ENCODE measurements at places on chromosomes 1 and 21.
A peak's percentile ranks its signal among the peaks of the same experiment; 100 is the strongest.

DNA sequence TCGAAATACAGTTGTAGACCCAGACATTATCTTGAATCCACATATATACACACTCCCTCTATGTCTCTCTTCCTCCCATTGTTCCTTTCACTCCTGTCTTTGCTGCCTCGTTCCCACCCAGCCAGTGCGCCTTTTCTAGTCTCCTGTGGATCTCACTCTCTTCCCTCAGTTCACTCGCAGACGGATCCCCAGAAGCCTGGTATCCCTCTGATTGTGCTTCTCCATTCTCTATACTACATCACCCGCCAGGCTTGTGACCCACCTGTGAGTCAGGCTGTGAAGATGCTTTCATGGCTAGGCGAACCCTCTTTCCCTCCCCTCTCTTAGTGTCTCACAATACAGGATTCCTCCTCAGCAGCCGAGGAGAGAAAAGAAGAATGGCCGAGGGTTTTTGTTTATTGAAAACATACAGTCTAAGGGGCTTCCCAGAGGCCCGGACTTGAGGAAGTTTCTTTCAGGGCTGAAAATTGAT, 1.5 kb downstream of the HCN3 start:
- DNase-seq: no peak

- no peak for DNase-seq
Observed at GRCh38 chr1:34982820-34983376, 2.2 kb downstream of the TMEM35B start.

DNA sequence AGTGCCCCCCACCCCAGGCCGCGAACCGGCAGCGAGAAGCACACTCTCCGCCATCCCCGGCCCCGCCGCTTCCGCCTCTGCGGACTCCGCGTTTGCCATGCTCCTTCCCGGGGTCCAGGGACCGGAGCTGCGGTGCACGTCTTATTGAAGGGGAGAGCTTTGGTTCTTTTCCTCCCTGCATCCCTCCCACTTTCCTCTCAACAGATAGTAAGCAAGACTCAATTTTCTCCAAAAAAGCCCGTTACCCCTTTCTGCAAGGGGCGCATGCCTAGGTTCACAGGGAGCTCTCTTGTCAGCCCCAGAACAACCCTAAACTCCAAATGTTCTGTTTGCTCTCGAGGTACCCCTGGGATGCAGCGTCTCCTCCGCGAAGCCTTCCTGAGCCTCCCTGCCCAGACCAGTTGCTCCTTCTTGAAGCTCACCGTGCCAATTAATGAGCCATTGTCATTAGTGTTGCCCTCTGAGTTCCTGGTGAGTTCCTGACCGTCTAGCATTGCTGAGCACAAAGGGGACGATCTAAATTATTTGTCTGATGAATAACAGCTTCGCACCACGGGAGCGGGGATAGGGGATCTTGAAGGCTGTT, 8.1 kb downstream of the FOXD3 start:
- no peak for DNase-seq

DNA sequence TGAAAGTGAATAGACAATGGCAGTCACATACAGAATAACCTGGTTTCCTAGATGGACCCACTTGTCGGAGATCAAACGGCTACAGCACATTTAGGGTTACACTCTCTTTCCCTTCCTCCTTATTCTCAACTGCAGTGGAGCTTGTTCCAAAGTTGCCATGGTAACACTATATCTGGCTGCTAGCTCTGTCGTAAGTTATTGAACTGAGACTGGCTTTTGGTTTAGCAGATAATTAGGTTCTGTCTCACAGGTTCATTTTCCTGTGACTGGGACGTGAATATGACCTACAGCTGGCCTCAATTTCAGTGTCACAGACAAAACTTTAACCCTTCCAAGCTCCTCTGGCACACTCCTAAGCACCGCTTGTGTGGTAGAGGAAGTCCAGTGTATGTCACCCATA, 875.8 kb downstream of the USP25 start:
- DNase-seq: no peak

- no peak for DNase-seq
Observed at GRCh38 chr1:84634536-84635205, 55.6 kb downstream of the SSX2IP start.

GRCh38 chr1:222394224-222394623, 153.7 kb downstream of the HHIPL2 start:
- DNase-seq: no peak

- no peak for DNase-seq
Observed at GRCh38 chr21:20266441-20266710, 731.8 kb upstream of the NCAM2 start.

DNA sequence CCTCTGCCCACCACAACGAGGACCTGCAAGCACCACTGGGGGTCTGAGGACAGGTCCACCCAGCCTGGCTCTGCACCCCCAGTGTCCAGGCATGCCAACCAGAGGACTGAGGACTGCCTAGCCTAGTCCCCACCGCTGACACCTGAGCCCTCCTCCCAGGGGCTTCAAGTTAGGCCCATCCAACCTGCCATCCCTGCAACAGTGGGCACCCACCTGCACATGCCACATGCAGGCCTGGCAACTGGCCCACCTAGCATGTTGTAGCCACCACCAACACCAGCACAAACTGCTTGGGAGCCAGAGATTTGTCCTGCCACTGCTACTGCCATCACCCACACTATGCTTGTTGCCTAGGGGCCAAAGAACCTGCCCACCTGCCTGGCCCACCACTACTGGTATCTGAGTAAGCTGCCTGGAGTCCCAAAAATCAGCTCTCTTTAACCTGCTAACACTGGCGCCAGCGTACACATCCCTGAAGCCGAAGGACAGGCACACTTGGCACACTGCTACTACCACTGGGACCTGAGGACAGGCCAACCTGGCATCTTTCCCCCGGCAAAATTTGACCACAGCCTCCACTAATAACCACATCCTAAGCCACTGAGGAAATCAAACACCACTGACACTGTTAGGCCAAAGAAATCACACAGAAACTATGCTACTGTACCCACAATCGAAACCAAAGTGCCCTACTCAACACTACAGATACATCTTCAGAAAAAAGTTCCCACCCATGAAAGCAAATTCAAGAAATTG, 61.5 kb downstream of the PSMG1 start:
- DNase-seq: no peak

GRCh38 chr1:231778009-231778719, 151.6 kb downstream of the DISC1 start:
- DNase-seq: peak; percentile 79

GRCh38 chr1:17419626-17420328, 19.7 kb downstream of the RCC2 start:
- DNase-seq: no peak

GRCh38 chr21:35050348-35051286, 1.5 kb upstream of the RUNX1 start:
- no peak for DNase-seq

DNA sequence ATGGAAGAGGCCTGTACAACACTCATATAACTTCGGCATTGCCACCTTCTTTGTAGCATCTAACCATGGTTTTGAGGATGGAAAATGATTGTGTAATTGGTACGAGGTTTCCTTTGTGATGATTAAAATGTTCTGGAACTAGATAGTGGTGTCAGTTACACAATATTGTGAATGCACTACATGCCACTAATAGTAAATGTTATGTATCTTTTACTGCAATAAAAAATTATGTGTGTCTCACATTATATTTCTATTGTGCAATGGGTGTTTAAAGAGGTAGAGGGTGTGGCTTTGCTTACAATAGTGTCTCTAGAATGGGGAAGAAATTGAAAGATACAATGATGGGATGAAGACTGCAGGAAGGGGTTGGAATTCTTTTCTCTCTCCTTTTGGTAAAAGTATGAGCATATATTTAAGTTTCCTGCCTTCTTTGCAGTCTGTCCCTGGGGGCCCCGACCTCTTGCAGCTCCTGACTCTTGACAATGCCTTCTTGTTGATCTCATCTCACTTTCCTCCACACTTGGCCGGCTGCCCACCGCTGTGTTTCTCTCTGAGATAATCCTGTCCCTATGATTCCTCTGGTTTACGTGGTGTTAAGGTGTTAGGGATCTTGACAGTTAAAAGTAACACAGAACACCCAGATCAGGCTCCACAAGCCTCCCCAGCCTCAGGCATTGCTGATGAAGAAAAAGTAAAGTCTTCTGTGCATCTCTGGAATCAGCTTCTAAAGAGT, 39.3 kb downstream of the MTARC1 start:
- DNase-seq: no peak

GRCh38 chr1:184373155-184373554, 13.7 kb upstream of the C1orf21 start:
- DNase-seq: no peak

DNA sequence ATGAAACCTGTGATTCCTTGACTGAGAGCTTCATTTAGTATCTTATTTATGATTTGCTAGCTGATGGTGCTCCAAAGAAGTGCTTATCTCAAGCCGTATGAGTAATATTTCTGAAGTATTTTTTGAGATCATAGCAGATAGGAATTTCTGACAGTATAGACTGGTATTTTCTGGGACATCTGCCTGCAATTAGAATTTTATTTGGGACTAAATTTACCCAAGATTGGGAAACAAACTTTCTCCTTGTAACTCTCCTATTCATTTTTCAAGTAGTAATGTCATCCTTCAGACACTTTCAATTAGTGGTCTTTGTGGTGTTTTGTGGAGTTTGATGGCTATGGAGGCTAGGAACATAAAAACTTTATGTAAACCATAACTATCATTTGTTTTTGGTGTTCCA, 597.2 kb upstream of the ZP4 start:
- no peak for DNase-seq

GRCh38 chr1:157404063-157404501, 148.2 kb downstream of the FCRL5 start:
- no peak for DNase-seq

DNA sequence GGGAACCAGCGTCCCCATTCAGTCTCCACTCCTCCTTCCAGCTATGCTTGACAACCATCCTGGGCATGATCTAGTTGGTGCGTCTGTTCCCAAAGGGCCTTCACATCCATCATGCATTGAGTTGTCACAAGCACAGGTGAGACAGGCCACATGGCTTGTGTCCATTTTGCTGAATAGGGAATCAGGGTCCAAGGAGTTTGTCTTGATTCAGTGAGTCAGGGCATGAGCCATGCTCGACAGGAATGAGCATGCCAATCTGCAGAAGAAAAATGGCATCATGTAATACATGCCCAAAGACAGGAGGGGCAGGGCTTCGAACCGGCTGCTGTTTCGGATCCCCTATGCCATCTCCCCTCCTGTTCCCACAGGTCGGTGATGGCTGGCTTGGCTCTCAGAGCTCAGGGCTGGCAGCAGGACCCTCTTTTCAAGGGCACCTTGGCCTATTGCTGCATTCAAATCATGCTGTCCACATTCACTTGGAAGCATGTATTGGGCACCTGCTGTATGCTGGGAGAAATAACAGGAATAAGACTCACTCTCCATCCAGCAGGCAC, 44.5 kb downstream of the PKP1 start:
- DNase-seq: no peak

DNA sequence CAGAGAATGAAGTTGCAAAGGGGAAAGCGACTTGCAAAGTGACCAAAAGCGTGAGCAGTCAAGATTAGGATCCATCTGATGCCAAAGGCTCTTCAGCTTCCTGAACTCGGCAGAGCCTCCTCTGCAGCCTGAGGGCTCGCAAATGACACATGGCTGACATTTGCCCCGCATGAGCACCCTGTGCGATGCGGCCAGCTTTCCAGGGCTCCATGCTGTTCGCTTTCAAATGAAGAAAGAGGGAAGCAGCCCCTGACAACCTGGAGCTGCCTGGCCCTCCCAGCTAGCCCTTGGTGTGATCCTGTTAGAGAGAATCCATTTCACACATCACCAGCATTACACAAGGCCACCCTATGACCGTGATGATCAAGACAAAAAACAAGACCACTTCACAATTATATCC, 20.2 kb upstream of the FAM131C start:
- DNase-seq: no peak

DNA sequence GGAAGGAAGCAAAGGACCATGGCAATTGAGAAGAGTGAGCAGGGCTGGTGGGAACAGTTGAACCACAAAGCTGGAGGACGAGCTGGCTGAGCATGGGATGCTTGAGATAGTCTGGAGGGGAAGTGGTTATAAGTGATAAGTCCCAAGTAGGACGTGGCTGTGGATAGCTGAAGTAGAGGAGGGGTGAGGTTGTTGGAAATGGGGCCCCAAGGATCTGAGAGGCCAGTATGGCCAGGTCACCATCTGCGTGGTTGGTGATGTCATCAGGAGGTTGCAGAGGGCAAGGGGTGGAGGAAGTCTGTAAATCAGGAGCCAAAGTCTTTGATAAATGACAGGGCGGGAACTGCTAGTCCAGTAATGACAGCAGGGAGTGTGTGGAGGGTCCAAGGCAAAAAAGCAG, 11.0 kb upstream of the REN start:
- DNase-seq: no peak

- DNase-seq: no peak
Observed at GRCh38 chr1:241688940-241689368, 36.9 kb downstream of the WDR64 start.
